Stimulated activated CD8-positive, alpha-beta memory T cell treated with anti-CD3 and anti-CD28 coated beads, Interleukin-4, amount 100 ng/mL, for 24 hours (primary cell): ENCODE measurements at places on chromosomes 5 and 9.

GRCh38 chr9:16485160-16485559 lies 385.3 kb downstream of the BNC2 start:
- no peak for DNase-seq

DNA sequence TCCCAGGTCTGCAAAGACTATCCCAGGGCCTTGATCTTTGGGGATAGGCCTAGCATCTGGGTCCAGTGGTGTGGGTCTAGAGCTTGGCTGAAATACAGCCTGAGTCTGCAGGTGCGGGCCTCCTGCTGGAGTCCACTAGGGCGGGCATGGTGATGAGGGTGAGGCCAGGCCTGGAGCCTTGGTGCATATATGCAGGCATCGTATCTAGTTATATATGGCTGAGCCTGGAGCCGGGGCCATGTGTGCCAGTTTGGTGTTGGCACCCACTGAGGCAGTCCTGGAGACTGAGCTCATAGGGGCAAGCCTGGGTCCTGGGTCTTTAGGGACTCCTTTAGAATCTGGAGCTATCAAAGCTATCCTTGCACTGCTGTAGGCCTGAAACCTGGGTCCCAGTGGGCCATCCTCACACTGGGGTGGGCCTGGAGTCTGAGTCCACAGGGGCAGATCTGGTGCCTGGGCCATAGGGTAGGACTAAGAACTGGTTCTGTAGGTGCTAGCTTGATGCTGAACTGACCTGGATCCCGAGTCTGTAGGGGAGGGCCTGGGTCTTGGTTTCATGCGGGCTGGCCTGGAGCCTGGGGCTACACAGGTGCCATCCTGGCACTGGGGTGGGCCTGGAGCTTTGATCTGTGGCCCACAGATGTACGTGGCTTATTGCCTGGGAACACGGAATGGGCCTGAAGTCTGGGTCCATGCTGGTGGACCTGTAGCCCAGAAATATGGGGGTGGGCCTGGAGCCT lies 346.5 kb upstream of the MEF2C start:
- DNase-seq = no peak

DNA sequence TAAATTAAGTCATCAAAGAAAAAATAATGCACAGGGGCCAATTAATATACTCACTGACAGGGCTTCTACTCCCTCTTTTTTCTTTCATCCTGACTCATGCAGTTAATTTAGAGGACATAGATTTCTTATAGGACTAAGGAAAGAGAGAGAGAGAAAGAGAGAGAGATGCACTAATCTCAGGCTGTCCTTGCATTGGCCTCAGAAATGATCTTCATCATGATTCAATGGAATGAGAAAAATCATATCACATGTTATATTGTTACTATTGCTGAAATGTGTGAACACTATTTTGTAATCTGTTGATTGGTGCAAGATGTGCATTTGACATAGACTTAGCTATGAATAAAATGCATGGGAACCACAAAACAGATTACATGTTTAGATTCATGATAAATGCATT lies 608.3 kb upstream of the NUDT12 start:
- DNase-seq = no peak

GRCh38 chr5:81167544-81167943 lies 65.6 kb upstream of the CKMT2 start:
- DNase-seq = no peak

GRCh38 chr5:116724971-116725370 lies 150.3 kb upstream of the SEMA6A start:
- no peak for DNase-seq

- DNase-seq = no peak
These were observed 5.0 kb upstream of the QRFP start for GRCh38 chr9:130901498-130902203.
